ENCODE measurements at places on chromosomes 2 and 18.

GRCh38 chr2:46849046-46849715 is 66.4 kb downstream of the MCFD2 start:
- DNase-seq: no peak

GRCh38 chr2:136207030-136207623 is 89.2 kb upstream of the CXCR4 start:
- DNase-seq: no peak

- DNase-seq: no peak
Measured at GRCh38 chr2:51484605-51485004, 452.7 kb upstream of the NRXN1 start.

- DNase-seq: no peak
Measured at GRCh38 chr18:75170022-75170789, 38.7 kb downstream of the PTGR3 start.

- no peak for DNase-seq
Measured at GRCh38 chr2:226752887-226753286, 46.7 kb downstream of the IRS1 start.

- DNase-seq: no peak
Measured at GRCh38 chr2:187475499-187476248, 27.6 kb upstream of the CALCRL start.

DNA sequence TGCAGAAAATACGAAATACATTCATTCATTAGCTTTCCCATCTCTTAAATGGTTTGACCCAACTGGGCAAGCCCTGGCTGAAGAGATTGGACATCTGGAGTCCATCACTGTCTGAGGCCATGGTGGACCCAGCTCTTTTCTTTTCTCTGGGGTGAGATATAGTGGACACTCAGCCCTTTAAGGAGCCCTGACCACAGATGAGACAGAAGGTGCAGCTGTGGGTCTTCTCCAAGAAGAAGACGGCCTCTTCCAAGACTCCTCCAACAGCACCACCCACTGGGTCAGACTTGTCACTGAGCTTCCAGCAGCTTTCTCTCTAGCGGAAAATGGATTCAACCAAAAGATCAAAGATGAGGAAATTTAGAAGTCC is 27.2 kb downstream of the TWIST2 start:
- DNase-seq: no peak

DNA sequence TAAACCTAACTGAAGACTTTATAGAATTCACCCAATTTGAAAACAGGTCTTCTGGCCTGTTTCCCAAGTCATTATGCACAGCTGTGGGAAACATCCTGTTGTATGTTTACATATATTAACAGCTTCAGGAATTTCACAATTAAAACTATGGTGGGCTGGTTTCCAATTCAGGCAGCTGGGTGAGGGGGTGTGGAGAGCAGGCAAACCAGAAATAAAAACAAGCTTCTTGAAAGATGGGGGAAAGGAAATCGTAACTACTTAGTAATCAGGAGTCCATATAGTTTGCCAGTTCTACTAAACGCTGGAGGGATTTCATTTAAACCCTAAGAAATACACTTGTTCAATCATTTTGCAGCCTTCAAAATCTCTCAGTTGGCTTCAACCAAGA is 22.8 kb downstream of the ATP8B1 start:
- DNase-seq: no peak

- DNase-seq: no peak
Measured at GRCh38 chr2:70089983-70090525, 2.8 kb downstream of the PCBP1 start.

GRCh38 chr18:65753520-65753919 is 2.7 kb downstream of the CDH7 start:
- DNase-seq: peak; percentile 74

- DNase-seq: no peak
Measured at GRCh38 chr2:12226653-12227052, 480.2 kb downstream of the LPIN1 start.

- no peak for DNase-seq
Measured at GRCh38 chr2:29573612-29574011, 347.8 kb downstream of the ALK start.

- no peak for DNase-seq
Measured at GRCh38 chr2:190987938-190988337, 26.0 kb downstream of the STAT1 start.

DNA sequence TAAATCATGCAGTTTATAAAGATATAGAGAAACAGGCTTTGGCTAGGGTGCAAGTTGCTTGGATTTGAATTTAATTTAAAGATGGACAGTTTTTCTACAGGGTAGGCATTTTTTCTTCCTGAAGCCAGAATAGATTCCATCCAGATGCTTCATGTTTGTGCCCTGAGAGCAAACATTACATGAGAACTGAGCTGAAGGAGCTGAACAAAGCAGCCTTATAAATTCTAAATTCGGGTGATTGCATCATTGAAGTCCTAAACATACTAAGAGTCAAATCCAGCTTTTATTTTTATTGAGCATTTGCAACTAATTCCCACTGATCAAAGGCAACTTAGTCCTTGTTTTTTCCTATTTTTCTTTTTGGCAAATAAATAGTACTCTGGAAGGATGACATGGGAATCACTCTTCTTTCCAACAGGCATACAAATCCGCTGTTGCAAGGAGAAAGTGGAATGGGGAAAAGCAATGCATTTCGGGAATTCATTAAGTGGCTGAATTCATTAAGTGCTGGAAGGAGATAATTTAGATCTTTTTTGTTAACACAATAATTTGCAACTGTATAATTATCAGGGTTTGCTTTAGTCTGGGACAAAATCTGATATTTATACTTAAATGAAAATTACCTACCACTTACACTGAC is 828.0 kb downstream of the SLC4A3 start:
- DNase-seq: no peak

GRCh38 chr2:70011786-70012185 is 50.4 kb upstream of the ASPRV1 start:
- no peak for DNase-seq

DNA sequence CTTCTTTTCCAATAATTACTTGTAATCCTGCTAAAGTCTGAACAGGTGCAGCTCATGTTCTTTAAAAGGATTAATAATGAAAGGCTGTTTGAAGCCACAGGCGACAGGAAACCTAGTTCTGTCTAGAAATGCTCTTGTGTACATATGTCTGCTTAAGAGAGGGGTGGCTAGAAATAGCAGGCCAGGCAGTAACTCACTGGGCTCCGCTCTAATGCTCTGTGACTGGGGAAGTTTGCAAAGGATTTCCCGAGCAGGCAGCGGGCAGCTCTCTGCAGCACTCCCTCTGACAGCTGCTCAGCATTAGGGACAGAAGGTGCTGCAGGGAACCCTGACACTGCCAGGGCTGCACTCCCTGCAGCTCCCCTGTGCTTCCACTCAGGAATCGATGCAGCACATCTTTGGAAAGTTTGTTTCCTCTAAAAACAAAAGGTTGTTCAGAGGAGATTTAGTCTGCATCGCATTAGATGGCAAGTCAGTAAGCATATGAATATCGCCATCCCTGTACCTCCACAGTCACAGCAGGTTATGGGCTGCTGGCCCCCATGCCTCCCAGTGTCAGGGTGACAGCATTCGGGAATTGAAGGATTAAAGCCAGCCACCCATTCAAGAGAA is 33.1 kb upstream of the TTC39C start:
- no peak for DNase-seq

GRCh38 chr2:231563378-231563961 is 29.2 kb upstream of the TEX44 start:
- no peak for DNase-seq

GRCh38 chr18:21664069-21664468 is 40.5 kb downstream of the ABHD3 start:
- DNase-seq: no peak

GRCh38 chr2:71693286-71694270 is 240.2 kb downstream of the DYSF start:
- no peak for DNase-seq

- DNase-seq: no peak
Measured at GRCh38 chr2:47695800-47696477, 87.0 kb upstream of the MSH6 start.

GRCh38 chr2:120244656-120245519 is 7.8 kb upstream of the RALB start:
- DNase-seq: no peak

- no peak for DNase-seq
Measured at GRCh38 chr18:3885209-3885792, 435.3 kb downstream of the TGIF1 start.

- DNase-seq: no peak
Measured at GRCh38 chr2:109254174-109254904, 125.3 kb downstream of the SH3RF3 start.

DNA sequence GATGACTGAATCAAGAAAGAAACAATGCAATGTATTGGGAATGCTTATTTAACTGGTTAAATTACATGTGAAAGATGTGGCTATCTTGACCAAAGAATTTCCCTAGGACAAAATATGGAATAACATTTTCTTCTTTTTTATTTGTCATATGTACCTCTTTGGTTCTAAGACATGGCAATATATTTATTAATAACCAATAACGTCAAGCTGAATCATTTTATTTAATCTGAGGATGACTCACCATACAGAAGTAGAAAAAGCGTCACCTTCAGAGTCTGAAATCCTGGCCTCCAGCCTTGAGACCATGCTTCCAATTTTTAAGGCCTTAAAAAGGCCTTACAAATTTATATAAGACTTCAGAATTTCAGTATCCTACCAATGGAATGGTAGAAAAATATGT is 1464.9 kb downstream of the SUCLG1 start:
- no peak for DNase-seq

- no peak for DNase-seq
Measured at GRCh38 chr18:7855028-7855427, 287.9 kb downstream of the PTPRM start.

DNA sequence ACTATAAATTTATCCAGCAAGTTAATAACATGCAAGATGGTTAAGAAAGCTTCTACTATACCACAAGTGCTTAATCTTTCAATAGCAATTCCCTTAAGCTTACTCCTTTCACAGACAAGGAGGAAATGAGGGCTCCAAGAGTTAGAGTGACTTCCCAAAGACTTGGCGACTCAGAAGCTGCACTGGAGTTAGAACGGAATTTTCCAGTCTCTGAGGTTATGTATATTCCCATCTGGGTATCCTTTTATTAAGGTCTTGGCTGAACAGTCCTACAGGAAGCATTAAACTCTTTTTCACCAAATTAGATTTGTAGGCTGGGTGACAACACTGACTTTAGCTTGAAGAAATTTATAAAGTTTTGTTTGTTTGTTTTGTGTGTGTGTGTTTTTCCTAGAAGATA is 256.9 kb upstream of the DPP10 start:
- DNase-seq: no peak

- no peak for DNase-seq
Measured at GRCh38 chr2:159126432-159127022, 158.1 kb downstream of the TANC1 start.

- DNase-seq: no peak
Measured at GRCh38 chr2:150475479-150476250, 11.8 kb downstream of the RND3 start.

GRCh38 chr2:95076705-95077529 is 44.7 kb downstream of the MRPS5 start:
- peak; percentile 33 for DNase-seq

DNA sequence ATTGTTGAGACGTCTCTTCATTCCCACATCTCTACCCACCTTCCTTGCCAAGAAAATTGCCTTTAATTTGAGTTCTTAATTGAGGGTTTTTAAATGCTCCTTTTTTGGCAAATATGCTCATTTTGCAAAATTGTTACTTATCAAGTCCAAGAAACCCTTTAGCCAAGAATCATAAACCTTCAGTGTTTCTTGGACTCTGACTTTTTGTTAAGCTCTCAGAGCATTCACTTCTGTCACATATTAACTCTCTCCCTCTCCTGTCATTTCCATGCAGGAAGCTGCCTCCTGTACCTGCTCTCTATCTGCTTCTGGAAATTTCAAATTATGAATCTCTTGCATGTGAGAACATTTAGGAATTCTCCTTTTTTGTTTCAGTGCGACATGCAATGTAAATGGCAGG is 100.0 kb upstream of the PIEZO2 start:
- DNase-seq: no peak

DNA sequence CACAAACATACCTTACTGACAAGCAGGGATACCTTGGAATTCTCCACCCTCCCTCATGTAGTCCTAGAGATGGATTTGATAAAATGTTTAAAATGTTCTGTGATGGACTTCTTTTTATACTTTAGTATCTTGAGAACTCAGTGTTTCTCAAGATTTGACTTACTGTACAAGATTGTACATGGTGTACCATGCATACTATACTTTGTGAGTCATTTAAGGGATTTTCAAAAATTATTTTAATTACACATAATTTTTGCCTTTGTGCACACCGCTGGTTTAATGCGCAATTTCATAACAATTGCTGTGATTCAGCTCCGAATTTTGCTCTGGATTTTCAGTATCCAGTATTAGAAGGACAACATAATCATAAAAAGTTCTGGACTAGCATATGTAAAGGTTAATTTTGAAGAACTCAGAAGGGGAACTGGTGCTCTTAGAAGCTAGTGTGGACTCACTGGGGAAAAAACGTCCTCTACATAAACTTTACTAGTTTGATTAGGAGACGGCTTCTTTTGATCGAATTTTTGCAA is 78.6 kb upstream of the ACSL3 start:
- no peak for DNase-seq

GRCh38 chr18:9366126-9366714 is 31.6 kb downstream of the TWSG1 start:
- no peak for DNase-seq

- DNase-seq: no peak
Measured at GRCh38 chr2:101962309-101962708, 29.5 kb upstream of the IL1R2 start.

DNA sequence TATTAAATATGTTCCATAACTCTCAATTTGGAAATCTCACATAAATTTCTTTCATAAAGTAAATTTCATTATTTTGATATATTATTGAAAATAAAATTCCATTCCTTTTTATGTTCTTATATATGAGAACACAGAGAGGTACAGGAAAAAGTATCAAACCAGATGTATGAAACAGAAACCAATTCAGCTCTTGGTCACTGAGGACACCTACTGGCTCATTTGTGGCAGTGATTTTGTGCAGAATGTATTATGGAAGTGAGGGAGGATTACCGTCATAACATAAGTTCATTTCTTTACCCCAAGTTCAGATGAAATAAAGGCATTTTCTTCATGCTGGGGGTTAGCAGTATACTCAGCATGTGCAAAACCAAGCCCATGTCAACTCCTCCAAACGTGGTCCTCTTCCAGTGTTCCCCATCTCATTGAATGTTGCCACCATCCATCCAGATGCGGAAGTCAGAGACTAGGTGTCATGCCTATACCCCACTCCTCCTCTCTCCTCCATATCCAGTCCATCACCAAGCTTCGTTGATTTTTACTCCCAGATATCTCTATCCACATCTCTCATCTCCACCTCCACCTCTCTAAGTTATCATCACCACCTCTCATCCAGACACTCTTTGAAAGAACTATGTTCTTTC is 41.7 kb upstream of the MALL start:
- peak; percentile 14 for DNase-seq

- no peak for DNase-seq
Measured at GRCh38 chr18:32093102-32093511, 1.4 kb downstream of the RNF138 start.
